Left cardiac atrium (tissue), 4 donors: ENCODE measurements at places on chromosomes 16 and 17.

GRCh38 chr17:9520649-9521048, 55.0 kb downstream of the STX8 start:
- no peak for DNase-seq

GRCh38 chr17:46841561-46842379, 9.6 kb upstream of the WNT9B start:
- DNase-seq = peak; percentile 34

GRCh38 chr17:59786536-59787319, 79.3 kb downstream of the VMP1 start:
- peak; percentile 49 for DNase-seq

DNA sequence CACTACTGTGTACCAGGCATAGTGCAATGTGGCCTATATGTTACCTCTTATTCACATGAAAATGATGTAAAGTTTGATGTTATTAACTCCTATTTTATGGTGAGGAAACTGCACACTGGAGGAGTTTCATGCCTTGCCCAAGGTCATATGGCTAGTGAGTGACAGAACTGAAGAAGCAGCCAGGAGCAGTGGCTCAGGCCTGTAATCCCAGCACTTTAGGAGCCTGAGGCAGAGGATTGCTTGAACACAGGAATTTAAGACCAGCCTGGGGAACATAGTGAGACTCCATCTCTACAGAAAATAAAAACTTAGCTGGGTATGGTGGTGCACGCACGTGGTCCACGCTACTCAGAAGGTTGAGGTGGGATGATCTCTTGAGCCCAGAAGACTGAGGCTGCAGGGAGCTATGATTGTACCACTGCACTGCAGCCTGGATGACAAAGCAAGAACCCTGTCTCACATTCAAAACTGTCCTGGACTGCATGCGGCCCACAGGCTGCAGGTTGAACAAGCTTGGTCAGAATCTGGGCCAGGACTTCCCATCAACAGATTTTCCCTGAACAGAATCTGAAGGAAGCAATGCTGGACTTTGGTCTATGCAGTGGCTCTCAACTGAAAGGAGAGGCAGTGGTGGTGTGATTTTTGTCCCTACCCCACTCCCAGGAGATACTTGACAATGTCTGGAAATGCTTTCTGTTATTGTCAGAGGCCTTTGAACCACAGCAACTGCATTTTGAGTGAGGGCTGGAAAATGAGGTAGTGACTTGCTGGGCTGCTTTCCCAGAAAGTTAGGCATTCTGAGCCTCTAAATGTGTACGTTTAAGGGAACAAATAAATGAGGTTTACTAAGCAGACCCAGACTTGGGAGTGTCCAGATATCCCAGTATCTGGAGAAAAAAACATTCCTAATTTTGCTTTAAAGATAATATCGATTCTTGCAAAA, 479.5 kb downstream of the TMEM114 start:
- DNase-seq = no peak

- DNase-seq = no peak
Observed at GRCh38 chr16:85479972-85480726, 133.0 kb upstream of the GSE1 start.

DNA sequence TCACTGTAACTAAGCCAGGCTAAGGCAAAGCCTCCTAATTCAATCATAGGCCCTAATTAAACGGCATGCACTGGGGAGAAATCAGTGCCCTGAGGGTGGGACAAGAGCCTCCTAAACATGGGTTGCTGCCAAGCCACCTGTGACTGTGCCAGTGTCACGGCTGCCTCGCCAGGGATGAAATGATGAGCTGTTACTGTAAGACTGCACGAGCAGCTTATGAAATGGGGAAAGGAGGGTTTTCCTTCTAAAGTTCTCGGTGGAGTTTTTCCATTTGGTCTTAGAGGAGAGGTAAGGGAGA, 12.7 kb downstream of the TMEM11 start:
- DNase-seq = no peak

- DNase-seq = no peak
Observed at GRCh38 chr17:7078711-7079110, 1.3 kb downstream of the CLEC10A start.

- no peak for DNase-seq
Observed at GRCh38 chr16:72838586-72838910, 209.4 kb downstream of the ZFHX3 start.

DNA sequence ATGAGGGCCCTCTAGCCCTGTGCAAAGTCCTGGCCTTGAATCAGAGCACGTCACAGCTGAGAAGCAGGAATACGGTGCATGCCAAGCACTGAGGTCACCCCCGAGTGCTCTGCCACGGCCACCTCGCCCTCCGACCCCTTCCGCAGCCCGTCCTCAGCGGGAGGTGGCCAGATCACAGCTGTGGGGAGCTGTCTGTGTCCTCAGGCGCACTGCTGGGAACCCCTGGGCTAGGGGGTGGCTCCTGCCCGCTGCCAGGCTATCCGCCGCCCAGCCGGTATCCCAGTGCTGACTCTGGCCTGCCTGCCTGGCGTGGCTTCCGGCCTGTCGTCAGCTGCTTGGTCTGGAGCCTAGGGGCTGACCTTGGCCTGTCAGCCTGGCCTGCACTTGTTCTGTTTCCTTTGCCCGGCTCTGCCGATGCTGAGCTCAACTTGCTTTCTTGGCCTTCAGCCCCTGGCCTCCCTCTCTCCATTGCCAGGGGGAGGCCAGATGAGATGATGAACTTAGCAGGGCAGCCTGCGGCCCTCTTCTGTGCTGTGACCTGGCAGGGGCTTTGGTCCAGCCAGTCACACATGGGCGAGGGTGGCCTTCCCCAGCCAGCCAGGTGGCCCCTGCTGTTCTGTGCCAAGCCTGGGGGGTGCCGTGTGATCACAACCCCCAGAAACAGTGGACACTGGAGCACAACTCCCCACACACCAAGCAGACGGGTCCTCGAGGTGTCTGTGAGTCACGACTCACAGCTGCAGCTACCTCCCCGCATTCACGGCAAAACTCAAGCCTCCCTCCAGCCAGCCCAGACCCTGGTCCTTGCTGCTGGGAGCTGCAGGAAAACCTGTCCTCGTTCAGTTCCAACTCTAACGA, 77.3 kb downstream of the ZDHHC7 start:
- peak; percentile 89 for DNase-seq

GRCh38 chr17:70072546-70073309, 2.3 kb upstream of the KCNJ16 start:
- DNase-seq = no peak

DNA sequence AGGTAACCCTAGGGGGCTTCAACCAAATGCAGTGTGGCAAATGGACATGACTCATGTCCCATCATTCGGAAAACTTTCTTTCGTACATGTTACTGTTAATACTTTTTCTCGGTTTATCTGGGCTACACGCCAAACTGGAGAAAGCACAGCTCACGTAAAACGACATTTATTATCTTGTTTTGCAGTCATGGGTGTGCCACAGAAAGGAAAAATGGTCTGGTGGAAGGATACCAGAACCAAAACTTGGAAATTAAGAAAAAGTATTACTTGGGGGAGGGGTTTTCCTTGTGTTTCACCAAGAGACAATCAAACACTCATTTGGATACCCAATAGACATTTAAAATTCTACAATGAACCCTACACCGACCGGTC, 23.6 kb downstream of the ALOX15B start:
- no peak for DNase-seq

GRCh38 chr17:16923904-16924695, 47.8 kb downstream of the TNFRSF13B start:
- no peak for DNase-seq

DNA sequence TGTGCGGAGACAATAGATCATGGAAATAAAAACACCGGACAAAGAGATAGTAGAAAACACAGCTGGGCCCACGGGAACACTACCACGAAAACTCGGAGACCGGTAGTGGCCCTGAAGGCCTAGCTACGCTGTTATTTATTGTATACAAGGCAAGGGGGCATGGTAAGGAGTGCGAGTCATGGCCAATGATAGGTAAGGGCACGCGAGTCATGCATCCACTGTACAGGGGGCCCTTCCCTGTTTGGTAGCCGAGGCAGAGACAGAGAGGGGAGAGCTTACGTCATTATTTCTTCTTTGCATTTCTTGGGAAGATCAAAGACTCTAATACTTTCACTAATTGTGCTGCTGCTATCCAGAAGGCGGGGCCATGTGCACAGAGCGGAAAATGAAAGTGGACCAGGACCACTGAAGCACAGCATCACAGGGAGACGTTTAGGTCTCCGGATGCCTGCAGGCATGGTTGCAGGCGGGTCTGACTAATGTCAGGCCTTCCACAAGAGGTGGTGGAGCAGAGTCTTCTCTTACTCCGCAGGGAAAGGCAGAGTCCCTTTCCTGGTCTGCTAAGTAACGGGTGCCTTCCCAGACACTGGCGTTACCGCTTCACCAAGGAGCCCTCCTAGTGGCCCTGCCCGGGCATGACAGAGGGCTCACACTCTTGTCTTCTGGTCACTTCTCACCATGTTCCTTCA, 74.4 kb upstream of the ARL4D start:
- no peak for DNase-seq

- DNase-seq = peak; percentile 83
Observed at GRCh38 chr16:4370570-4371356, 885 bp upstream of the VASN start.

DNA sequence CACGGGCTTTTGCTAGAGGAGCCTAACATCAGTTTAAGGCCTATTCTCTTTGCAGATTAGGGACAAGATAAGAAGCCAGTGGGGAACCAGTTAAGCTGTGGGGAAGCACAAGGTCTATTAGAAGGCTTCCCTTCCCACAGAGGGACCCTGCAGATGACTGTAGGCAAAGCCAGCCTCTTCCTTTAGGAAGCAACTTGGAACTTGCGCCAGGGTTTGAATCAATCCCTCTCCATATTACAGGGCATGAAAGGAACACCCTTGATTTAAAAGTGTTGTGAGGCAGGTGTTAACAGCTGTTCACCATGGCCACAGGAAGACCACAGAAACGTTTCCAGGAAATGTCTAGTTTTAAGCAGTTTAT, 77.3 kb downstream of the RPTOR start:
- no peak for DNase-seq

DNA sequence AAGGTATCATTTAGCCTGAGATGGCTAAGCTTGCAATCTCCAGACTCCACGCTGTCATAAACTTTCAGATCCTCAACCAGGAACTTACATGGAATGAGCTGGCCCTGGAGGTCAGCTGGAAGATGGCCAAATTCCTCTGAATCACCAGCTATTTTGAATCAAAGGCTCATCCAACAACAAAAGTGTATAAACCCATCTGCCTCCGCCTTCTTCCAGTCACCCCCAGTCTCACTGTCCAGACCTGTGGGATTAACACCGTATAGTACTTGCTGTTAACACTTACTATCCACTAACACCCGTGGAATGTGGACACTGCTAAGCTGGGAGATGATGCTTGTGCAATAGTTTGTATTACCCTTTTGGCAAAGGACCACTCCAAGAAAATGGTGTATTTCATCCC, 1.9 kb upstream of the LCMT1 start:
- peak; percentile 63 for DNase-seq

DNA sequence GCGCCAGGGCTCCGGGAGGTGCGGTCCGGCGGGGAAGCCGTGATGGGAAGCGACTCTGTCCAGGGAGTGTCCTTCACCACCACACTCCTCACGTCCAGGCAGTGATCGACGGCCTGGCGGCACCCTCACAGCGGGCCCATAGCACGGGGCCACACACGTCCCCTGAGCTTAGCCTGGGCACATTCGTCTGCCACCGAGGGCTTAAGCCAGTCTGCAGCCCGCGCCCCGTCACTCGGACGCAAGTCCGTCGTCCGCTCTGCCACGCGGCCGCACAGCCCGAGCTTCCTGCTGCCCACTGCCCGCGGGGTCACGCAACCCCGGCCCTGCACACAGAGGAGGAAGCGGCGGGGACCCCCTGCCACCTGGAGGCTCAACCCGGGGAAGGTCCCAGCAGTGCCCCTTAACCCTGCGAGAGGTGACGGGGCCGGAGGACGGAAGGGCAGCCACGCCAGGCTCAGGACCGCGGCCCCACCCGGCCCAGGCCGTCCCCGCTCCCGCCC, 3.0 kb upstream of the TBX2 start:
- DNase-seq = no peak

DNA sequence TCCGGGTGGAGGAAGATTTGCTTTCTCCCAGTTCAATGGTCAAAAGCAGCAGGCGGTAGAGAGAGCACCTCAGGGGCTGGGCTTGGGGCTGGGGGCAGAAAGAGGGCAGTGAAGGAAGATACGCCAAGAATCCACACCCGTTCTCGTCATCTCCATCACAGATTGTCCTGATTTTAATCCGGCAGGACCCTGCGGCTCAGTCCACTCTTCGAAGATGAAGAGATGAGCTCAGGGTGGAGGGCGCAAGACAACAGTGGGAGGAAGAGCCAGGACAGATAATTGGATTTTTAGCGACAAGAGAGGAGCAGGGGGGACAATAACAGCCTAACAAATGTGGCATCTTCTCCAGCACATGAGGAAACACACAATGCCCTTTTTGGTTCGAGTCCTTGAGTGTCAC, 165.9 kb downstream of the SDK2 start:
- no peak for DNase-seq

- no peak for DNase-seq
Observed at GRCh38 chr16:21103941-21104860, 46.4 kb downstream of the DNAH3 start.

GRCh38 chr17:9902120-9902519, 3.0 kb downstream of the RCVRN start:
- no peak for DNase-seq

DNA sequence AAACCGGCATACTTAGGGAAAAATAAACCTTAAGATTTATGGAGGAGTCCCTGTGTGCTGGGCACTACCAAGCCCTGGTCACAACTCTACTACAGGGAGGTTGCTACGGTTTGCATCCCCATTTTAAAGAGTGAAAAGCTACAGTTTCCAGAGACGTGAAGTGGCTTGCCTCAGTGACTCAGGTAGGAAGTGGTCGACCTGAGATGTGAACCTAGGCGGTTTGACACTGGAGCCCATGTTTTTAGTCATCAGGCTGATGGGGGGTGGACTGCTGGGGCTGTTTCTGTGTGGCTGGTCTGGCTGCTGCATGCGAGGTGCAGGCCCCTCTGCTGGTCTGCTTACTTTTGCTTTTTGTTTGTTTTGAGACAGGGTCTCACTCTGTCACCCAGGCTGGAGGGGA, 6.6 kb downstream of the COX6A2 start:
- no peak for DNase-seq

GRCh38 chr17:55443904-55444303, 22.3 kb upstream of the MMD start:
- DNase-seq = no peak

GRCh38 chr17:30244853-30245385, 9.4 kb upstream of the SLC6A4 start:
- no peak for DNase-seq

DNA sequence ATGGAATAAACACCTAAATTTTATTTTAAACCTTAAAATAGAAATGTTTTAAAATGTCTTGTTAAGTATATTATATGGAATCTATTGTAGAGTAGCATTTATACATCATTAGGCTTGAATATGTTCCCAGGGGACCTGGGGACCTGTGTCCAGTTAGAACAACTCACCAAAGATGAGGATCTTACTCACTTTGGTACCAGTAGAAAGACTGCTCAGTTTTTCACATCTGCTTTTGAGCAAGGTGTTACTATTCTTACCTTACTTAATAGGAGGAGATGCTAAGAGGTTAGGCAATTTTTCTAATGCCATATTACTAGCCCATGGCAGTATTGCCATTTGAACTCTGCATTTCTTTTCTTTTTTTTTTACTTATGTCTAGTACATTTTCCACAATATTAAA, 14.7 kb downstream of the STXBP4 start:
- DNase-seq = no peak
